ENCODE measurements at places on chromosomes 13 and 19.

GRCh38 chr13:99958406-99959126, 13.0 kb downstream of the ZIC5 start:
- DNase-seq, result no peak

GRCh38 chr13:40494946-40495620, 171.4 kb downstream of the FOXO1 start:
- DNase-seq, result no peak

DNA sequence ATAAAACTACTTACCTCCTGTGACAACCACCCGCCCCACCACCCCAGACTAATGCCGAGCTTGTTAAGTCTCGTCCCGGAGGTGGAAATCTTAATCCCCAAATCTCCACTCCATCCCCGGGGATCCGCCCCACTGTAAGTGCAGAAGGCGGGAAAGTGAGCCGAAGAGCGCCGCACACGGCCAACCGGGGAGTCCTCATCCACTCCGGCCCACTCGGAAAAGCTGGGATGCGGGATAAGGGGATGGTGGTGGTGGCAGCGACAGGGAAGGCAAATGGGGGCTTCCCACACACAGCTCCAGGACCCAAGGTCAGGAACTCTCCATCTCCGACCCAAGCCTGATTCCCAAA, 621 bp downstream of the FBL start:
- peak; percentile 35 for DNase-seq

GRCh38 chr13:72473321-72473720, 254.1 kb downstream of the MZT1 start:
- no peak for DNase-seq

DNA sequence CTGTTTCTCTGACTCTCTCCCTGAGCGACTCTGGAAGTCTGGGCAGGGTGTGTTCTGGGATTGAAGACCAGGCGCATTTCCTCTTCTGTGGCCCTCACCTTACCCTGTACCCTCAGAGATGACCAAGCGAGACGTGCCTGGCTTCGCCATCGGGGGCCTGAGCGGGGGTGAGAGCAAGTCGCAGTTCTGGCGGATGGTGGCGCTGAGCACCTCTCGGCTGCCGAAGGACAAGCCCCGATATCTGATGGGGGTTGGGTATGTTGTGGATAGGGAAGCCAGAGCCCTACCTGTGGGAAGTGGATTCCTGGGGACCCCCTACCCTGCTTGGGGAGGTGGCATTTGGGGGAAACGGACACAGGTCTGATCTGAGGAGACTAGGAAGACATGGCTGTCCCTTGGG, 5.8 kb upstream of the DNM2 start:
- no peak for DNase-seq

GRCh38 chr19:17953316-17953801, 13.5 kb upstream of the KCNN1 start:
- DNase-seq, result no peak

DNA sequence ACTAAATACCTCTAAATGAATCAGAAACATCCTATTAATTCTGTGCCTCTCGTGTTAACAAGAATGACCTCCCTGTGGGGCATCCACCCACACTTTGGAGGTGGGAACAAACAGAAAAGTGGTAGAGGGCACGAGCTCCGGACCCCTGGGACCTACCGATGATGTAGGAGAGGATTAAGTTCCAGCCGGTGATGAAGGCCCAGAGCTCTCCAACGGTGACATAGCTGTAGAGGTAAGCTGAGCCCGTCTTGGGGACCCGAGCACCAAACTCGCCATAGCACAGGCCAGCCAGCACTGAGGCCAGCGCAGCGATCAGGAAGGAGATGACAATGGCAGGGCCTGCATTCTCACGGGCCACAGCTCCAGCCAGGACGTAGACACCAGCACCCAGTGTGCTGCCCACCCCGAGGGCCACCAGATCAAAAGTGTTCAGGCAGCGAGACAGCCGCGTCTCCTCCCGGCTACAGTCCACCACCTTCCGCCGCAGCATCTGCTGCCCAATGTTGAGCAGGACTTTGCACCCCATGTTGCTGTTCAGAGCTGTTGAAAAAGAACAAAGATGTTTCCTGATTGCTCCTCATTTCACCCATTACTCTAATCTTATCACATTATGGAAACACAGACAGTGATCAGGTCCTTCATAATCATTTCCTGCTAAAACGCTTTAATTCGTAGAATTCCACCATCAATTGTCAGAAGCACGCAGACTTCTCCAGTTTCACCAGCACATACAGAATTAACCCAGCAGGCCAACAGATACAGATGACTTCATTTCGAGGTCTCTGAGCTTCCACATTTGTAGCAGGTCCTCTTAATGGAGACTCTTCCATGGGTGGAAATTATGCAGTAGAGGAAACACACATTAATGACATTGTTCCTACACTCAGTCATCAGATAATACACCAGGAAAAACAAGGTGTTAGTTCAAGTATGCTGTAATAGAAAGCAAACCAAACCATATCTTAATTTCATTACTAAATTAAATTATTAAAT, 59.5 kb downstream of the SLC7A1 start:
- no peak for DNase-seq

DNA sequence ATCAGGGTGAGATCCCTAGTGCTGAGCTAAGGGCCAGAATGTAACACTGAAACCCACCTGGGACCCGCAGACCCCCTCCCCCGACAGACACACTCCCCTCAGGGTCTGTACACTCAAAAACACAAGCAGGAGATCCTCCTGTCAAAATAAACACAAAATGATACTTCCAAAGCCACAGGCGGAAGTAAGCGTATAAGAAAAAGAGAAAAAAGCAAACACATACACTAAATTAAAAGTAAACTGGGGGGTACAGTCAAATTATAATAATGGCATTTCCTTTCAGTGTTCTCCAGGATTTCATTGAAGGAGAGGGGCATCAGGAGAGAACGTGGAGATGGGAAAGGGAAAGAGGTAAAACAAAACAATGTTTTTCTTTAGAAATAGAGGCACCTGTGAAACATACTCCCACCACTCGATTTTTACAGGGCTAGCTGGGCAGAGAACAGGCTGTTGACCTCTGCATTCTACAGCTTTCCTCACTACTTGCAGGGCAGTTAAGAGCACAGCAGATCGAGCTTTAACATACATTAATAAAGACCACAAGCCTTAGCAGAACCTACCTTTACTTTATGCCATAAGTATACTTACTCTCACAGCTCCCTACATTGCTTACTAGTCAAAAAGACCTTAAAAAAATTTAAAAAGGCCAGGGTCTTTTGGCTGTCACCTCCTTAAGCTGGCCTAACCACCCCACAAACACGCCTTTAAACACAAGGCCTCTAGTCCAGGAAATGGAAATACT, 5.3 kb downstream of the ZIC5 start:
- DNase-seq, result no peak

- DNase-seq, result peak; percentile 35
Observed at GRCh38 chr13:95834134-95834765, 157.3 kb downstream of the DNAJC3 start.

GRCh38 chr19:1634242-1634937, 18.0 kb downstream of the TCF3 start:
- no peak for DNase-seq

- DNase-seq, result no peak
Observed at GRCh38 chr13:75986818-75987217, 350.7 kb downstream of the LMO7 start.

GRCh38 chr13:101570410-101570809, 117.9 kb downstream of the ITGBL1 start:
- peak; percentile 45 for DNase-seq

DNA sequence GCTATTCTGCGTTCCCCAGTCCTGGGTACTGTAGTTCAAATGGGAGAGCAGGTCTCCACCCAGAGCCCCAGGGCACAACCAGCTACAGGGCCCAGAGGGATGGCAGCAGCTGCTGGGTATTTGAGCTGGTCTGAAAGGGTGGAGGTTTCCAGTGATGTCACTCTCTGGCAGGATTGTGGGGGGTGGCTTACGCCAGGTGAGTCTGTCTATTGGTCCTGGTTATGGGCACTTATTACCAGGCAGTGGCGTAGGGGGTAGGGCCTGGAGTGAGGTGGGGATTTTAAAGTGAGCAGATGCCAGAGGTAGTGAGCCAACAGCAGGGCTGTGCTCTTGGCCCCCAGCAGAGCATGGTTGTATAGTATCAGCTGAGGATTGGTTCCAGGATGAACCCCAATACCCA, 6.2 kb downstream of the RPS19 start:
- DNase-seq, result no peak

- DNase-seq, result no peak
Observed at GRCh38 chr13:80572308-80572922, 231.5 kb upstream of the SPRY2 start.

GRCh38 chr19:52734331-52734892, 432 bp downstream of the ZNF611 start:
- peak; percentile 19 for DNase-seq

GRCh38 chr13:111552891-111553655, 232.6 kb downstream of the TEX29 start:
- no peak for DNase-seq

- no peak for DNase-seq
Observed at GRCh38 chr13:65594298-65594781, 1635.8 kb downstream of the PCDH9 start.

DNA sequence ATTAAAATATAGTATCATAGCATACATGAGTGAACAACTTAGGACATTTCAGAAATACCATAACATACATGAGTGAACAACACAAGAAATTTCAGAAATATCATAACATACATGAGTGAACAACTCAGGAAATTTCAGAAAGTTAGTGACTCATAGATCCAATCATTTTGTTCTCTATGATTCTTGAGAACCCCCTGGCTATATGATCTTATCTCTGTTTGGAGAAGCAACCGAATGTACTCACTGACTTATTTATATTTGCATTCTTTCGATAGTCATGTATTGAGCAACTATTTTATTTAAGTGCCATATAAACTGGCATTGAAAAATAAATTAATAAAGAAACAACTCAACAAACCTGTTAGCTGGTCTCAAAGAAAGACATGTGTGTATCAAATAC, 251.1 kb downstream of the EFNB2 start:
- no peak for DNase-seq

DNA sequence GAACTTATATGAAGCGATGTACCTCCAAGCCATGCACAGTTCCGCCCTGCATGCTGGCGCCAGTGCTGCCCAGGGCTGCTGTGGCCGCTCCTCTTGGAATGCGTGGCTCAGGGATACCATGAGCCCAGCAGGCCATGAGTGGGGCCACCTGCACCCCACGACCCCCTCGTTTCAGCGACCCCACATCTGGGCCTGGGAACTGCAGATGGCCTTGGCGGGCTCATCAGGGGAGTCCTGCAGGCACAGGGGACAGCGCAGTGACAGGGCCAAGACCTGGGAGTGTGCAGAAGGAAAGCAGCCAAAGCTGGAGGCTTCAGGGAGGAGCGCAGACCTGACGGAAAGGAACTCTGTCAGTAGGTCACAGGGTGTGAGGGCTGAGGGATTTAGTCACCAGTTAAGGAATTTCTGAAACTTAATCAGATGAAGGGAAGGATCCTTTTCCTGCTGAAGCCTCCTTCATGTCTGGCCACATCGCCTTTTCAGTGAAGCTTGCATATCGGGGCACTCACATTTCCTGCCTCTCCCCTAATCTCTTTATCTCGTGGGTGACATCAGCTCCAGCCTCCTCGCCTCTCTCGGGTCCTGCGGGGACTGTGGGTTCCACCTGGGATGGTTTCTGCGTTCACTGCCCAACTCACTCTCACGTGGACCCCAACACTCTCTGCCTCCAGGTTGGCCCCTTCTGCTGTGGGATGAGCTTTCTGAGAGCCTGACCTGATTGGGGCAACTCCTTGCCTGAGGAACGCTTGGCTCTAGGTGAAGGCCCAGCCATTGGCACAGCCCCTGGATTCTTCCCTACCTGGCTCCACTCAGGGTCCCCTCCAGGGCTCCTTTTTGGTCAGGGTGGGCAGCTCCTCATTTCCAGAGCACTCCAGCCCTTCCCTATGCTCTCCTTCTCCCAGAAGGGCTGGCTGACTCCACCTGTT, 123.5 kb downstream of the CRYL1 start:
- DNase-seq, result no peak

DNA sequence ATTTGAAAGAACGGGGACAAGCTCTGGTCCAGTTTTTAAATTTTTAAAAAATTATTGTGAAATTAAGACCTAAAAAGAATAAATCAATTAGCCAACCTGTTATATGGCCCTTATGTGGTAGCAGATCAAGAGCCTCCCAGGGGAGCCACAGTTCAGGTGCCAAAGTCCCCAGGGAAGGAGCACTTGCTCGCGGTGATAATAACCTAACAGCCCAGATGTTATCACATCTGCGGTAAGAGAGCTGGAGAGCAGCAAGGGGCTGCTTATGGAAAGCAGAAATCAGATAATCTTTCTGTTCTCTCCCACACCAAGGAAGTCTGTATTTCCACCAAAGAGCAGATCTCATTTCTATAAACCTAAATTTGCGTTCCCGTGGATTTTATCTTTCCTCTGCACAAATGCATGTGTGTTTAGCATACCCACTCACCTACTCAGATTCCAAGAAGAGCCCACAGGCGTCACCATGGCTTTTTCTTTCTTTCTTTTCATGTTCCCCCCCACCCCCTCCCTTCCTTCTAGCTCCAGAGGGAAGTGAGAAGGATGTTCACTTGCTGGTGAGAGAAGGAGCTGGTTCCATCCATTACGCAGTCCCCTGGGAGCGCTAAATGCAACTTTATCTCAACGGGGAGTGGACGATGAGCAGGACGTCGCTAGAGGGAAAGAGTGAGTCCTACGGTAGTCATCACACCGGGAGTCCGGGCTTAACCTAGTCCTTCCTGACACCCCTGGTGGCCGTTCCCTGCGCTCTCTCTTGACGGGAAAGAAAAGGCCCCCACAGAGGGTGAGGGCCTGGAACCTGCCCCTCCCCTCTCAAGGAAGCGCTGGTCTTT, 1.6 kb upstream of the POU4F1 start:
- DNase-seq, result no peak

GRCh38 chr13:66359393-66359792, 870.7 kb downstream of the PCDH9 start:
- DNase-seq, result no peak

- DNase-seq, result no peak
Observed at GRCh38 chr13:36764957-36765356, 54.1 kb upstream of the RFXAP start.

GRCh38 chr19:15042826-15043225, 6.5 kb upstream of the CASP14 start:
- DNase-seq, result no peak

DNA sequence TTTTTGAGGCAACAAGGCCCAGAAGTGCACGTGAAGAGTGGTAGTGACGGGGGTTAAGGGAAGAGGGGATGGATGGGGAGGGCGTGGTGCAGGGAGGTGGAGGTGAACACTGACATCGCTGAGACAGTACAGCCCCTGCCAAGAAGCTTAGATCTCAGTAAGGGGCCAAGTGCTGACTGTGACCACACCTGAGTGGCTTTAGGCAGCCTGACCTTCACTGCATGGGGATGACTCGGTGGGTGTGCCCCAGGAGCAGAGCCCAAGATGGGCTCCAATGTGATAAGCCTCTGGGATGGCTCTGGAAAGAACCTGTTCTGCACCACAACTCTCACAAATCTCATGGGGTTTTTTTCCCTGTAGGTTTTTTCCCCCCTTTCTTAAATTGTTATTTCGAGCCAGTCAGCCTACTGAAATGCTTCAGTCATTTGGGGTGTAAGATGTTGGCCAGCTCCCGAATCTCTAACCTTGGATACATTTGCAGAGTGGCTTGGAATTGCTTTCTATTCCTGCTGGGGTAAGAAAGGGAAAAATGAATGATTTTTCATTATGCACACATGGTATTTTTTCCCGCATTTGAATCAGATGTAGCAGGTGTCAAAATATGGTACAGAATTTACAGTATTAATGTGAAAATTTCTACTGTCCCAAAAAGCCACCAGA, 165.0 kb downstream of the TM9SF2 start:
- no peak for DNase-seq

- no peak for DNase-seq
Observed at GRCh38 chr19:10701955-10702525, 801 bp downstream of the QTRT1 start.

Data from Caki2 (cell line).